A549 treated with RU486 at 1 μM for 4 hours (cell line): ENCODE measurements at places on chromosomes 5 and 9. TPM values are rescaled to one million over a fixed set of nuclear protein-coding genes. Genes with fewer than 3 reads are reported as not detected.

Gene GRIA1
- not detected in 5 replicates for total RNA-seq

Gene SV2C
- 0.02 TPM in 1 of 5 replicates, not detected in the others for total RNA-seq

Gene STKLD1
- 0.08 to 1.4 TPM (median 0.67 TPM) in 5 replicates for total RNA-seq

Gene SARDH
- total RNA-seq = 0.05 to 0.18 TPM (median 0.07 TPM) in 3 of 5 replicates, not detected in the others

Gene THBS4
- 0.08 to 0.12 TPM in 2 of 5 replicates, not detected in the others for total RNA-seq

Gene ARID3C
- 0.07 to 0.17 TPM (median 0.13 TPM) in 3 of 5 replicates, not detected in the others for total RNA-seq

Gene KIF4B
- total RNA-seq = 0.02 to 0.06 TPM in 2 of 5 replicates, not detected in the others

Gene NR5A1
- 0.03 to 0.05 TPM in 2 of 5 replicates, not detected in the others for total RNA-seq

Gene TNFSF15
- total RNA-seq = 0.26 to 0.40 TPM (median 0.31 TPM) in 5 replicates

Gene LYRM7
- total RNA-seq = 2.5 to 5.0 TPM (median 4.3 TPM) in 5 replicates

Gene GPR150
- total RNA-seq = 0.07 to 0.26 TPM (median 0.19 TPM) in 4 of 5 replicates, not detected in the other

Gene PPIC
- 13.8 to 17.8 TPM (median 15.9 TPM) in 5 replicates for total RNA-seq

Gene ANKRD18B
- 3.2 to 10.0 TPM (median 9.0 TPM) in 5 replicates for total RNA-seq

Gene CHSY3
- 0.08 to 0.13 TPM (median 0.09 TPM) in 5 replicates for total RNA-seq

Gene TMEM215
- total RNA-seq = not detected in 5 replicates

Gene LMBRD2
- 0.93 to 2.5 TPM (median 1.6 TPM) in 5 replicates for total RNA-seq

Gene DOK3
- total RNA-seq = 3.0 to 5.6 TPM (median 4.3 TPM) in 5 replicates
